ENCODE measurements at places on chromosomes 4 and X.

- DNase-seq = peak; percentile 56
These were observed 54.5 kb downstream of the RS1 start for GRCh38 chrX:18617407-18617750.

GRCh38 chr4:127783026-127783769 lies 1.1 kb downstream of the HSPA4L start:
- DNase-seq = peak; percentile 72

- DNase-seq = no peak
These were observed 1040.7 kb downstream of the RAPGEF2 start for GRCh38 chr4:160143574-160143973.

DNA sequence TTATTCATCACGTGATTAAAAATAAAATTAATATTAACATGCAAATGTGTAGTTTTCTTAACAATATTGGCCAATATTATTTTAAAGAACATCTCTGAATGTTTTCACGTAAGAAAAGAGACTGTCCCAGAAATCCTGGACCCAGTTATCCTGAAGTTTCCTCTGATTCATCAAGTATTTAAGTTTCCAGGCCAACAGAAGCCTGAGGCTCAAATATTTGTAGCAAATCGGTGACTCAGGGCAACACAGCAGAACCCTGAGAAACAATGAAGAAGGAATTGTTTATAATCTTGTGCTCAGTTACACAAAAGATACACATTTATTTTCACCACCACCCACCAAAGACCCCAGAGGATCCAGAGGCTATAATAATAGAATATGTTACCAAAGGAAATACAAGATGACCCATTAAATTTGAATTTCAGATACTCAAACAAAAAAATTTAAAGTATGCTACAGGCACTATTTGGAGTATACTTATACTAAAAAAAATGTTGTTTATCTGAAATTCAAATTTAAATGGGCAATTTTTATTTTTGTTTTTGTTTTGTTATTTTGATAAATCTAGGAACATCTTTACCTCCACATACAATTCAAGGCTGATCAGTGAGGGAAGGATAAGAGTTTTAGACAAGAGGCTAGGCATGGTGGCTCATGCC lies 33.9 kb upstream of the SLC7A11 start:
- no peak for DNase-seq
